ENCODE measurements at places on chromosomes 6 and 20.

DNA sequence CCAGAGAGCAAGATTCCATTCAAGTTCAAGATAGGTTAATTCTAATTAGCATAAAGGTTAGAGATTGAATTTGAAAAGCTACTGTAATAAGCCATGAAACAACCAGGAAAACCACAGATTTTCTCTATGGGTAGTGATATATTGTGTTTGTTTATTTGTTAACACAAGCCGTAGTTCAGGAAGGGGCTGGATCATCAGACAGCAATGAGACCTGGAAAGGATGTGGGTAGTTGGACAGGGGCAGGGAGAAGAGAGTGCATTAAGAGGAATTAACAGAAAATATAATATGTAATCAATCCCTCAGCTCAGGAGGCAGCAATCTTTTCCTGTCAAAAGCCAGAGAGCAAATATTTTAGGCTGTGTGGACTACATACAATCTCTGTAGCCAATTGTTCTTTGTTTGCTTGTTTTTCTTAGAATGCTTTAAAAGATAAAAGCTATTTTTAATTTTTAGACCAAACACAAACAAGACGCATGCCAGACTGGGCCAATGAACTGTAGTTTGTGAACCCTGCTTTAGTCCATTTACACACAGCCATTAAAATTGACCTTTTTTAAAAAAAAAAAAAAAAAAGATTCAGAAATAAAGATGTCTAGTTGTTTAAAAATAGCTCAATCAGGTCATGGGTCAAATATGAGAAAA lies 398.7 kb upstream of the MARCKS start:
- no peak for DNase-seq

GRCh38 chr6:6052216-6052615 lies 45.5 kb upstream of the NRN1 start:
- DNase-seq, result no peak

DNA sequence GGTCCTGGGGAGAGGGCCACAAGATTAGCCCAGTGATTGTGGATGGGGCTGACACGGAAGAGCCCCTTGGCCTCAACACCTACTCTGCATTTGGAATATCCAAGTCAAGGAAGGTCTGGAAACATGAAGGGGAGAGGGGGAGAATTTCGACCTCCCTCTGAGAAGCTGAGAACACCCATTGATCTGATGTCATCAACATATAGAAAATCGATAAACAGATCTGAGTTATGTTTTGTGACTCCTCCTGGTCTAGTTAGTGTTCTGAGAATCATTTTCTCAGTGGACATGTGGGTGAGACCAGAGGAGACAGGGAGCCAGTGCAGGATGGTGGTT lies 108.0 kb downstream of the SLC22A3 start:
- no peak for DNase-seq

- DNase-seq, result no peak
These were observed 379.3 kb downstream of the CD109 start for GRCh38 chr6:74075323-74075722.

DNA sequence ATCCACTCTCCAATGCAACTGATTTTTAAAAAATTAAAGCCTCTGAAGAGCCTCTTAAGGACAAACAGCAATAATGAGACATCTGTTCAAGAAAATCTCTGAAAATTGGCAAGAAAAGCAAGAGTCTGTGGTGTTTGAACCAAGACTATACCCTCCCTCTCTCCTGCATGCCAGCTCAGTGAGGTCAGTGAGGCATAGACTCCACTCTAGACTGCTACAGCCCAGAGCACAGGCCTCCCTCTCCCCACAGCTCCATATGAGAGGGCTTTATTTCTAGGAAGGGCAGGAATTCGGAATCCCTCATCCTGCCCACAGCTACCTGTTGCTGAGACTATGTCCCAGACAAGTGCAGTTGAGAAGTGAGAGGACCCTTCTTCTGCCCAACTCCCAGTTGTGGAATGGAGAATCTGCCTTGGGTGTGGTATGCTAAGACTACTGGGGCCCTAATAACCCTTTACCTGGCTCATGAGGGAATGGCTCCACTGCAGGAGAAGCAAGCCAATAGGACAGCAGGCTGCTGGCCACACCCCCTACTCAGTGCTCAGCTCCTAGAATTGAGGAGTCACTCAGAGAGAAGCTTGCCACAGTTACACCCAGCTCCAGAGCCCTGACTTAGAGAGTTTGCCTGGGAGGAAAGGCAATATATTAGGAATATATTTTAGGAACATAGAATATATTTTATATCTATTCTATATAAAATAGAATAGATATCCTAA lies 22.7 kb upstream of the HLA-DQA1 start:
- DNase-seq, result no peak

GRCh38 chr6:19994909-19995308 lies 157.7 kb downstream of the ID4 start:
- DNase-seq, result no peak

DNA sequence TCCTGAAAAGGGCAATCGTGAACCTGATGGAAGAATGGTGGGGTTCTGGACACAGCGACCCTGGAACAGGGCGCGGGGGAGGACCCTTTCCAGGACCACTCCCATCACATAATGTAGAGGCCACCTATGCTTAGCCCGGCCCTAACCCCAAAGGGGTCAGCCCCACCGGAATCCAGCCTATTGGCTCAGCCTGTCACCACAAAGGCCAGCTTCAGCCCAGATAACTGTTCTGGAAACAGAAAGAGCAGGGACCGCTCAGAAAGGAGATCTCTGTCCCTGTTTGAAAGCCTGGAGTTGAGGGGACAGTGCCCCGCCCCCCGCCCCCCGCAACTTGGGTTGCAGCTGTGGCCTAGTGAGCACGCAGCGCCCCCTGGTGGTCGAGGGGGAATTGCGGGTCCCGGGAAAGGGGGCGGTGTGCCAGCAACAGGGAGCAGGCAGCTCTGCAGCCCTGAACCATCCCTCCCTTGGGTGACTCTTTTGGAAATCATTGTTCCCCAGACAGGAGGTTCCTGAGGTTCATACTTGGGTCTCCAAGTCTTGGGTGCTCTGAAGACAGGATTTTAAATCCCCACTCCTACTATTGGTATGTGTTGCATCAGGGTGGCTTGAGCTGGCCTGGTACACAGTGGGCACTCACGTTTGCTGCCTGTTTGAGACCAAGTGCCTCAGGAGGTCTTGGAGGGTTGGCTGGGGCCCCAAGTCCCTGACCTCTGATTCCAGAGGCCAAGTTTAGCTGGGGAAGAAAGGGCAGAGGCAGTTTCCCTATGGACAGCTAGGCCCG lies 1.5 kb downstream of the SIGLEC1 start:
- no peak for DNase-seq

Measured in SIG-M5 (cell line).